ENCODE measurements at places on chromosomes 3 and 15.

GRCh38 chr3:13610006-13610570, 61.2 kb downstream of the FBLN2 start:
- no peak for DNase-seq

DNA sequence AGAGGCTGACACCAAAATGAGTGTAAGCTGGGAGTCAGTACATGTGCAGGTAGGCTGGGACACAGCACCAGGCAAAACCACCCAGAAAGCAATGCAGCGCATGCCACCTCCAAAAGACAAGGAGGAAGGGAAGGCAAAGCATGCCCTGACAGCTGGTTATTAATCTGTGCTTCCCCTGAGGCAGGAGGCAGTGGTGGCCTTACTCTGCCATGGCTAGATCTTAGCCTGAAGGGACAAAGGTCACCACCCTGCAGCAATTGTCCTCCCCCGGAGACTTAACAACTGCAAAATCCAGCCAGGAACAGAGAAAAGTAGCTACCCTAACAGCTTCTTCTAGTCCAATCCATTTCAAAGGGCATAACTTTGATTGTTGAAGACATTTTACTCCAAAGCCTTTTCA, 73.7 kb downstream of the PLD1 start:
- DNase-seq = no peak

- no peak for DNase-seq
Observed at GRCh38 chr15:89353991-89354390, 19.4 kb upstream of the POLG start.

DNA sequence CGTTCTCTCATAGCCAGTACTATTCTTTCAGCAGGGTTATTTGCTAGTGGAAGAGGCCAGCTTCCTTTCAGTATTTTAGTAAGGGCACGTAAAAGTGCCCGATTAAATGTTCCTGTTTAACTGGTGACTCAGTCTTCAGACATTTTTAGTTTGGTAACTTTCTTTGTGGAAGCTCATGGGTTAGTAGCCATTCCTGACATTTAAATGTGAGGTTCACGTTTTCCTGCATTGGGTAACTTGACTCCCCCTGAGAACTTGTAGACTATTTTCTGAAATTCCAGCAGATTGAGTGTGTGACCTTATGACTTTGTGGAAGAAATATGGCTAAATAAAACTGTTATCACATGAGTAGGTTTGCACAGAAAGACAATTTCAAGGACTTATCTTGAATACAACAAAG, 16.9 kb downstream of the ABHD2 start:
- DNase-seq = peak; percentile 81

- DNase-seq = no peak
Observed at GRCh38 chr15:64694816-64695215, 80.6 kb downstream of the RBPMS2 start.

GRCh38 chr3:129518581-129518980, 9.9 kb upstream of the RHO start:
- no peak for DNase-seq

DNA sequence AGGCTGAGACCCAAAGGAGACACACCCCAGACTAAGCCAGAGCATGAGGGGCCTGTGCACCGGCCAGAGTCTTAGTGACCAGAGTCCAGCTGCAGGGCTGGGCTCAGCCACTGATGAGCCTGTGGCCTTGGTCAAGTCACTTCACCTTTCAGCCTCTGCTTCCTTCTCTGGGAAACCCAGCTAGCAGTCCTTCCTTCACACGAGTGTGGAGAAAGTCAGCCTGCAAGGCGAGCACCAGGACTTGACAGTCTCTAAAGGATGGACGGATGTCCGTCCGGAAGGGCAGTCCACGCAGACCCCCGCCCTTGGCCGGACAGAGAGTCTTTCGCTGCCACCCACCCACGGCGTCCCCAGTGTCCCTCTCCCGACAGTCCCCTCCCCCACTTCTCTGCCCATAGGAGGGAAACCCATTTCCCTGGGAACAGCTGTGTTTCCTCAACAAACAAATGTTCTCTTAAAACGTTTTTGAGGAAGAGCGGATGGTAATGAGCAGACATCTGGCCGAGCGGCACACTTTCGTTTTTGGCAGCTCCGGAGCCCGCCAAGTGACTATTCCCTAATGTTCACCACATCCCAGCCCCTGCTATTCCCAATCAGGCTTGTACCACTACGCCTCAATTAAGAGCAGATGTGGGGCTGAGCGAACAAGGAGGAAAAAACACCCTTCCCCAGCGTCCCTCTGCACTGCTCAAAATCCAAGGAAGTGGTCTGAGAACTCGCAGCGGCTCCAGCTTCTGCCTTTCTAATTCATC, 129.1 kb upstream of the SMAD3 start:
- DNase-seq = no peak

DNA sequence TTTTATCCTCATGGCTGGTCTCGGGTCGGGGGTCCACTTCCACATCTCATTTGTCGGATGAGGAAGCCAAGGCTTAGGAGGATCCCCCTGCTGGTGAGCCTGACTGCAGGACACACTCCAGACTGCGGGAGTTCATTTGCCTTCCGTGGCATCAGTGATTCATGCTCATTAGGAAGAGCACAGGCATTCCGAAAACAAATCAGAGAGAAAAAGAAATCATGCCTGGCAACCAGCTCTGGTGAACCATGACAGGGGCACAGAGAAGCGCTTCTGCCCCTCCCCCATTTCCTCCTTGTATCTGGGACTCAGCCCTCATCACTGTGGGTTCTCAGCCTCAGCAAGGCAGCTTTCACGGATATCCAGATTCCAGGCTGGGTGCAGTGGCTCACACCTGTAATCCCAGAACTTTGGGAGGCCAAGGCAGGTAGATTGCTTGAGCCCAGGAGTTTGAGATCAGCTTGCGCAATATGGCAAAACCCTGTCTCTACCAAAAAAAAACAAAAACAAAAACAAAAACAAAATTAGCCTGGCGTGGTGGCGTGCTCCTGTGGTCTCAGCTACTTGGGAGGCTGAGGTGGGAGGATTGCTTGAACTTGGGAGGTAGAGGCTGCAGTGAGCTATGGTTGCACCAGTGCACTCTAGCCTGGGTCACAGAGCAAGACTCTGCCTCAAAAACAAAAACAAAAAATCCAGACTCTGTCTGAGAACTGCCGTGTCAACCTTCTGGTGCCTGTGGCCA, 28.4 kb downstream of the IRAK2 start:
- peak; percentile 85 for DNase-seq

- peak; percentile 73 for DNase-seq
Observed at GRCh38 chr3:185822221-185823000, 2.4 kb downstream of the IGF2BP2 start.

- DNase-seq = no peak
Observed at GRCh38 chr15:95690631-95691340, 639.7 kb upstream of the NR2F2 start.

GRCh38 chr3:13262493-13263211, 157.5 kb downstream of the NUP210 start:
- DNase-seq = no peak

GRCh38 chr3:58994746-58995330, 55.0 kb downstream of the CFAP20DC start:
- peak; percentile 20 for DNase-seq

DNA sequence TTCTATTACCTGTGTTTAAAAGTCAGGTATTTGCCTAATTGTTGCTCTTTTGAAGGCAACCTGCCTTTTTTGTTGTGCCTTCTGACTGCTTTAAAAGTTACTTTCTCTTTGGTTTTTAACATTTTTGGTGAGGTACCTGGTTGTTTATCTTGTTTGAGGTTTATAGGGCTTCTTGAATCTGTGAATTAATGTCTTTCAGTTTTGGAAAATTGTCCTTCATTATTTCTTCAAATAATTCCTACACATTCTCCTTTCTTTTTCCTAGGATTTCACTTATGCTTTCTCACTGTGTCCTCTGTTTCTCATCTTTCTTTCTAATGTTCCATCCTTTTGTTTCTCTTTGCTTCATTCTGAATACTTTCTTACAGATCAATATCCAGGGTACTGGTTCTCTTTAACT, 30.8 kb downstream of the HHLA2 start:
- no peak for DNase-seq
